Stimulated activated CD4-positive, alpha-beta T cell treated with anti-CD3 and anti-CD28 coated beads, Interleukin-1b, Interleukin-23, amount 100 ng/mL, for 4 hours (primary cell): ENCODE measurements at places on chromosomes 5 and 9.

DNA sequence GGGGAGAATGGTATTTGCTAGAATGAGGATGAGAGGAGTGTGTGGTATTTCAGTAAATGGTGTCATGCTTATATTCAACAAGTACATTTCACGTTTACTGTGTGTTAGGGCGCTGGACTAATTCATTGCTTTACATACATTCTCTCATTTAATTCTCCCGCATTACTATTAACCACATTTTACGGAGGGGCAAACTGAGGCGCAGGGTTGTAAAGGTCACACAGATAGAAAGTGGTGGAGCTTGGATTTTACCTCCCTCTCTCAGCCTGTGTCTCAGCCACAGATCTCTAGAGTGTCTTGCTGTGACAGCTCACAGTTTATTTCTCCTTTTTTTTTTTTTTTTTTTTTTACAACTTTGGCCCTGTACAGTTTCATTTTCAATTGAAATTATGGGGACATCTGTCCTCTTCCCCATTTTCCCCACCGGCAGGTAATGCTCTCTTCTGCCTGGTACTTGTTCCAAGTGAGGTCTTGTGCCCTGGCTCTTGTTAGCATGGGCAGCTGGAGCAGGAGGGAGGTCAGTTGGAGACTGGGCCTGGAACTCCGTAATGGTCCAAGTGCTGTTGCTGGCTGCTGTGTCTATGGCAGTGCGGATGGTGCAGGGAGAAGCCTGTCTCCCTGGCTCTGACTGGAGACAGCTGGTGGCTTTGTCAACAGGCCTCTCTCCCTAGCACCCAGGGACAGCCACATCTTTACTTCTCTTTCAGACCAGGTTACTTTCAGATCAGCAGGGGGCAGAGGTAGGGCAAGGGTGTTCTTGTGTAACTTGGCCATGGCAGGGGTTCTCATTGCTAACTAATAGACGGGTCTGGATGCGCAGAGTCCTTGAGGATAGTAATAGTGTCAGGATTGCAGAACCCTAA lies 20.5 kb upstream of the NDST1 start:
- DNase-seq: no peak

- DNase-seq: no peak
Measured at GRCh38 chr9:114761523-114761922, 44.3 kb downstream of the TNFSF15 start.

GRCh38 chr5:124572971-124573370 lies 173.5 kb downstream of the ZNF608 start:
- DNase-seq: no peak

GRCh38 chr5:115490596-115490995 lies 54.0 kb downstream of the FEM1C start:
- no peak for DNase-seq

DNA sequence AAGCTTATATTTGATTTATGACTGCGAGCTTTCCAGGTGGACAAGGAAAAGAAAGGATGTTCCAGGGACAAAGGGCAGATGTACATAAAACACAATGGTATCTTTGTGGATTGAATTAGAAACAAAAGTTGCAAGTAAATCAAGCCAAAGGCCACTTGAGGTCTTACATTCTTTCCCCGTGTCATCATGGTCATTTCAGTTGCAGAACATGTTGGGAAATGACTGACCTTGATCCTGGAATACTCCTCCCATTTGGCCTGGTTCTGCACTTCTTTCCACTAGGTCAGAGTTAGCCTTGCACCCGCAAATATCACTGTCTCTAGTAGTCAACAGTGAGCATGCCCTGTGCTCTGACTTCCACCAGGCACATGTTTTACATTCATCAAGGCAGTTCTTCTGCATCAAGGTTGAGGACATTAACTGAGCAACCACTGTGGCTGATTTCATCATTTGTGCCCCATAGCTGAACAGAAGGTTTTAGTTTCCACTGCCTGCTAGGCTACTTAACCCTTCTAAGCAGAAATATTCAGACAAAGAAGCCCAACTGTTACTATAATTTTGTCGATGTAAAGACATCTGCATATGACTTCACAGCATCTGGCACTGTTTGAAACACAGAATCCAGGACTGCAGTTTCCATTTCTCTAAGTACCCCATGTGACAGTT lies 1161.7 kb upstream of the DMAC1 start:
- no peak for DNase-seq

GRCh38 chr9:117300371-117301110 lies 114.3 kb downstream of the ASTN2 start:
- no peak for DNase-seq

DNA sequence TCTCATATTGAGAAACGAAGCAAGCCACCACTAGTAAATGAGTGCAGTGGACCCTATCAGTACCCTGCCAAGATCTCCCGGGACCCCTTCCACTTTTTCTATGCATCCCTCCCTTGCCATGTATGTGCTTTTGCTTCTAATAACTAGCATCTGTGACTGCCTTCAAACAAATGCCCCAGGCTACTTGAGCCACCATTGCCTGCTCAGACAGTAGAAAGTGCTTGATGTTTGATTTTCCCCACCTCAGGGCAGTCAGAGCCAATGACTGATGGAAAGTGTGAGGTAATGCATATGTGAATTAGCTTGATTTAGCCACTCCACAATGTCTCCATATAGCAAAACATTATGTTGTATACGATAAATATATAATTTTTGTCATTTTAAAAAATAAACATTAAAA lies 797.3 kb upstream of the ACO1 start:
- DNase-seq: no peak

GRCh38 chr5:73183000-73183399 lies 10.0 kb downstream of the TMEM174 start:
- no peak for DNase-seq

DNA sequence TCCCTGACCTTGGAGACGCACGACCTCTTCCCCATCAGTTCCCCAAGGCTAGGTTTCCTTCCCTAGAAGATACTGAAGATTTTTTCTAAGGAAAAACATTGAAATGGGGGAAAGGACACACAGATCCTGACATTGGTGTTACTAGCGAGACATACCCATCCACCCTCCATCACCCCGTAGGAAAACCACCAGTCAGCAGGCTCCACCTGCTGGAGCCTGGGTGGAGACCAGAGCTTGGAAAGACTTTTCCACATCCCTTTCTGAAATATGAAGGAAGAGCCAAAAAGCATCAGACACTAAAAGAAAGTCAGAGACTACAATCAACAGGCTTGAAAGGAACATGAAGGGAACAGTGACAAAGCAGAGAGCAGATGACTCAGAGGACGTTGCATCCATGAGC lies 638.0 kb downstream of the IRX1 start:
- DNase-seq: no peak

- no peak for DNase-seq
Measured at GRCh38 chr9:76644171-76644570, 120.1 kb upstream of the PCA3 start.

- DNase-seq: no peak
Measured at GRCh38 chr5:39526914-39527477, 102.2 kb upstream of the DAB2 start.

DNA sequence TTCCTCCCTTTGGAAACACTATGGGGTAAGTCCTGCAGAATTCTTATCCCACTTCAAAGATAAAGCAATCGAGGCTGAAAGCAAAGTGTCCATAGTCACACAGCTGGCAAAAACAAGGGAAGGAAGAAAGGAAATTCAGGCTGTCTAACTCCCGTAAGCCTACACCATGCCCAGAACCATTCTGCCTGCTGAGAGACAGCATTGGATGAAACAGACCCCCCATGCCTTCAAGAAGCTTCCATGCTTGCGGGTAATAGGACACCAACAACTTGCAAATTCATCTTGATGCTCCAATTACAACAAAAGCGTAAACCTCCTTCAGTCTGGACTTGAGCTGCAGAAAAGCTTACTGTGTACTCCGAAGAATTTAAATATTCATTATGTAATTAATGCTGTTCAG lies 181.1 kb upstream of the WWC1 start:
- no peak for DNase-seq

DNA sequence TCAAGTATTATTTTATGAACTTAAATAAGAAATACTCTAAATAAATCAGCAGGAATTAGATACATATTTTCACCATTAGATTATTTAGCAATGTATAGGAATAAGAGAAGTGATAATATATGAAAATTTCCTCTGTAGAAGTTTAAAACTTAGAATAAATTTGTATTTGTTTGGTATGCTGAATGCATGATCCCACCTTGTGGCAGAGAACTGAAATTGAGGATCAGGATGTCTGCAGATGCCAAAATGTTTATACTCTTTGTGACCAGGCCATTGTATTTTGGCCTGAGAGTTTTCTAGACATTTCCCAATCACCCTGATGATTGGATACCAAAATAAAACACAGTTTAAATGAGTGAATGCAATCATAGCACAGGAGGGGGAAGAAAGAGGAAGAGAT lies 6.3 kb downstream of the TYRP1 start:
- no peak for DNase-seq

DNA sequence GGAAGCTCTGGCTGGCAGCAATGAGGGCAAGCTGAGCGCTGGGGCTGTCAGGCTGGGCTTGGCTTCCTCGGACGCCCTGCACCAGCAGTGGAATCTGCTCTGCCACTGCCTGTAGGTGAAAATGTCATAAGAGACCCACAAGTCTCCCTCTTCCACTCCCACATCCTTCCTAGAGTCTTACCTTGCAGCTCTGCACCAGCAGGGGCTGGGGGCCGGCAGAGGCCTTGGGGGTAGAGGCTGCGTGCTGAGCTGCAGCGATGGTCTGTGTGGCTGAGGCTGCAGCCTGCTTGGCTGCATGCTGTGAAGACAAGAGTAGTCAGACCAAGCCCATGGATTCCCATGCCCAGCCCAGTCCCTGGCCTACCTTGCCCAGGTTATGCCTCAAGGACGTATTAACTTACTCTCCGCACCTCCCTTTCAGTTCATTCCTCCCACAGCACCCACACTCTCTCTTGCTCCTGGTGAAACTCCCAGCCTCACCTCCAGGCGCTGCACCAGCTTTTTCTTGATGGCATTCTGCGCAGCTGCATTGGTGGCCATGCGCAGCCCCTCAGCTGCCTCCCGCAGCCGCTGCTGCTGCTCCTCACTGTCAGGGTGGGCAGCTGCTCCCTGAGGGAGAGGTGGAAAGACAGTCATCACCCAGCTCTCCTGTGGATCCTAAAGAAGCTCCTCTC lies 17.3 kb downstream of the TLN1 start:
- no peak for DNase-seq

- no peak for DNase-seq
Measured at GRCh38 chr9:64015136-64015535, 1269.9 kb downstream of the FOXD4L5 start.

DNA sequence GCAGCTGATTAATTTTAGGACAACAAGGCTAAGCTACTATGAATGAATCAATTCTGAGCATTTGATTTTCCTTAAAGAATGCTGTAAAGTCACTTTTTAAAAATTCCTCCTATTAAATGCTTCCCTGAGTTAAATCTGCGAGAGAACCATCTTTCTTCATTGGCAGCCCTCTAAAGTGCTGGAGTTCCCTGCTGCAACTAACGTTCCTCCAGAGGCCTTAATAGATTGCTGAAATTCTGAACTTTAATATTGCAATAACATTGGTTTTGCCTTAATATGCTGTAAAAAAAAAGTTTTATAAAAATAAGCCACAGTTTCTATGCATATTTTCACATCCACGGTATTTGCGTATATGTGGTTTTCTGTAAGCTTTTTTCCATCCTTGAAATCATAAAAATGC lies 298.0 kb upstream of the PIK3R1 start:
- no peak for DNase-seq

- no peak for DNase-seq
Measured at GRCh38 chr5:141496038-141496437, 7.2 kb downstream of the PCDHGC5 start.

DNA sequence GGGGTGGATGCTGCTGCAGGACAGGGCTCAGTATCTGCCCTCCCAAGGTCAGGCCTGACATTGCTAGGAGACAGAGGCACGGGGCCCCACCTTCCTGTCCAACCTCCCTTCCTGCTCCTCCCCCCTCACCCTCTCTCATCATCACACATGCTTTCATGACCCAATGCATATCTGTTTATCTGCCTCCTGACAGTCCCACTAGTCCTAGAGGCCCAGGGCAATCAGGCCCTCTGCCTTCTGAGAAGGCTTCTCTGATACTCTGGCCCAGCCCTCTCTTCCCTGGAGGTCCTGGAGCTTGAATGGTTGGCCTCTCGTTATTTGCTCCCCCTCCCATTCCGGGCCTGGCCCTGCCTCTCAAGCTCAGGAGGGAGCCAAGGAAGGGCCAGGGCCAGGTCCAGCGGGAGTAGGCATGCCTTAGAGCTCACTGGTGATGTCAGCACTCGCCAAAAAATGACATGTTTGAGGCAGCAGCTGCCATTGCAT lies 90.6 kb upstream of the SAP30L start:
- DNase-seq: no peak

DNA sequence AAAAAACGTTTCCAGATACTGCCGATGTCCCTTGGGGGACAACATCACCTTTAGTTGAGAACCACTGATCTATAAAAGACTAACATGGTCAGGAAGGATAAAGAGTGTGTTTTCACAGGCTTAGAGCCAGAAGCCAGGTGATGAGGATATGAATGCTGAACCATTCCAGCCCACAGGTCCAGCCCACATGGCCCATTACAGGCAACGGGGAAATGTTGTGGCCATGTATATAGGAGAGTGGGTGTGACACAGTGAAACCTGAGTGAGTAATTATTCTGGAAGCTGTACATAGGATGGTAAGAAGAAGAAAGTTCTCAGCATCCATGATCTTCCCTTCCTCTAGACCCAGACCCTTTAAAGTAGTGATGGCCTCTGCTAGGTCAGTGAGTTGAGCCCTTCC lies 56.0 kb upstream of the FOXI1 start:
- DNase-seq: no peak

- no peak for DNase-seq
Measured at GRCh38 chr5:72790186-72790585, 26.3 kb upstream of the TNPO1 start.

DNA sequence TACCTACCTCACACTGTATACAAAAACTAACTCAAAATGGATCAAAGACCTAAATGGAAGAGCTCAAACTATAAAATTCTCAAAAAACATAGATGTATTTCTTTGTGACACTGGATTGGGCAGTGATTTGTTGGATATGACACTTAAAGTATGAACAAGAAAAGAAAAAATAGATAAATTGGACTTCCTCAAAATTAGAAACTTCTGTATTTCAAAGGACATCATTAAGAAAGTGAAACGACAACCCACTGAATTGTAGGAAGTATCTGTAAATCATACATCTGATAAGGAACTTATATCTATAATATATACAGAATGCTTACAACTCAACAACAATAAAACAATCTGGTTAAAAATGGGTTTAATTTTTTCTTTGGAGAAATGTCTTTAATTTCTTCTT lies 96.7 kb downstream of the NRG2 start:
- DNase-seq: no peak

DNA sequence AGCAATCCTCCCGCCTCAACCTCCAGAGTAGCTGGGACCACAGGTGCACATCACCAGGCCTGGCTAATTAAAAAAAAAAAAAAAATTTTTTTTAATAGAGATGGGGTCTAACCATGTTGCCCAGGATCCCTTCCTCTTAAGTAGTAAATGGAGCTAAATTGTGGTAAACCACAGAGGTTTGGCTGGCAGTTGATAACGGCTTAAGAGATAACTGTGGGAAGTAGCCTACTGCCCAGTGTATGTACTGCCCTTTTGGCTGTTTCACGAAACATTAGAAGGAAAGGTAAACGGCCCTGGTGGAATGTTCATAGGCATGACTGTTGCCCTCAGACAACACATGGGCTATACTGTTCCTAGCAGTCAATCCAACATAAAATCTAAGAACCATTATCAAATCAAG lies 44.4 kb downstream of the HMGCR start:
- DNase-seq: no peak
